K562 (cell line): ENCODE measurements at places on chromosomes 7 and 10.
A peak's percentile ranks its signal among the peaks of the same experiment; 100 is the strongest.

DNA sequence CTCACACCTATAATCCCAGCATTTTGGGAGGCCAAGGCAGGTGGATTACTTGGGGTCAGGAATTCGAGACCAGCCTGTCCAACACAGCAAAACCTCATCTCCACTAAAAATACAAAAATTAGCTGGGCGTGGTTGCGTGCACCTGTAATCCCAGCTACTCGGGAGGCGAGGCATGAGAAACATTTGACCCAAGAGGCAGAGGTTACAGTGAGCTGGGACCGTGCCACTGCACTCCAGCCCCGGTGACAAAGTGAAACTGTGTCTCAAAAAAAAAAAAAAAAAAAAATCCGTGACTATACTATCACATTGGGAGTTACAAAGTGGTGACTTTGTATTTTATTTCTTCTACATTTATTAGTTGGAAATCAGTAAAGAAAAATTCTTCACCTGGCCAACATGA is 101.2 kb downstream of the EPC1 start:
- no peak for DNase-seq

GRCh38 chr10:107206833-107207232 is 42.3 kb upstream of the SORCS1 start:
- DNase-seq = no peak

DNA sequence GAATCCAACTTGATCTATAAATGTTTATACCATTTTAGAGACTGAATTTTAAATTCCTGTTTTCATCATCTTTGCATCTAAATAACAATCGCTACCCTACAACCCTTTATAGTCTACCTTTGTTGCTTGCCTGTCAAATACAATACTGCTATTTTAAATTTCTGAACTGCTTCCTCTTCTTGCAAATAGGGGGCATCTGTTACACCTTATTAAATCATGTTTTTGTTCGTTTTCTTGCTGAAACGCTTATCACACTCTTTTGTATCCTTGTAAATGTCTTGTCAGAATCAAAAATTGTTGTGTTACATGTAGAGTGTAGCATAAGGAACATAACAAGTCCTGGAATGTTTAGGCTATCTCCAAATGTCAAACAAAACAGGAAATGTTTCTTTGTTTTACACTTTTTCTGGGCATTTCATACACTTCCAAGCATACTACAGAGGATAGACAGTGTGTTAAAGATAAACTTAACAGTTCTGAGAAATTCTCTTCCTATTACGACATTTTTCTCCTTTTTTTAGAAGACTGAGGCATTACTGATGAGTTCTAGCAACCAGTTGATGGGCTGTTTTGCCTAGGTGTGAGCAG is 281.3 kb downstream of the GPR158 start:
- DNase-seq = peak; percentile 14

DNA sequence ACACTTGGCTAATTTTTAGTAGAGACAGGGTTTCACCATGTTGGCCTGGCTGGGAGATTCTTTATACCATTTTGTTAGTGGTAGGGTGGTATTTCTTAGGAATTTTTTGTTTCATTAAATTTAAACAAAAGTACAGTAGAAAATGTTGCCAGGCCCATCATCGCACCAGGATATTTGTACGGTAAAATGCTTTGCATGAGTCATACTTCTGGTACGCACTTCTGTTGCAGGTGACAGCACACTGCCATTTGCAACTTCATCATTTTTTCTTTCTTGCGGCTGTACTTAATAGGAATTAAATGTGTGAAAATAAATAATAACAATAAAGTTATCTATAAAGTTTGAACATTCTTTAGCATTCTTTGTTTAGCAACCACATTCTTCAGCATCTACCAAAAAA is 195.6 kb downstream of the SKAP2 start:
- no peak for DNase-seq

DNA sequence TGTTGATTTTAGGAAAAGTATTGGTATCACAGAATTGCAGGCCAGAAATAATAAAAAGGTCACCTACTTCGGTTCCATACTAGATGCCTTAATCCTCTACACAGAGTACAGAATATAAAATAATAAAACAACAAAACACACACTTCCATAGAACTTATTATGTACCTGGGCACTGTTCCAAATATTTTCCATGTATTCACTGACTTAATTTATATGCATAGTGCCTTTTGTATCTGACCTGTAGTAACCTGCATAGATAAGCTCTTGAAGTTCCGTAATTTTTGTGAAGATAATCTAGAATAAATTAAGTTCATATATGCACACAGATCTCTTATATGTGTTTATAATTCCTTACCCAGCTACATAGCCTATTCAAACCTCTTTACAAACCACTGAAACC is 78.3 kb downstream of the RAPGEF5 start:
- no peak for DNase-seq

GRCh38 chr10:129970465-129971364 is 6.6 kb upstream of the EBF3 start:
- no peak for DNase-seq

- no peak for DNase-seq
Measured at GRCh38 chr10:99996671-99997648, 12.8 kb downstream of the DNMBP start.

DNA sequence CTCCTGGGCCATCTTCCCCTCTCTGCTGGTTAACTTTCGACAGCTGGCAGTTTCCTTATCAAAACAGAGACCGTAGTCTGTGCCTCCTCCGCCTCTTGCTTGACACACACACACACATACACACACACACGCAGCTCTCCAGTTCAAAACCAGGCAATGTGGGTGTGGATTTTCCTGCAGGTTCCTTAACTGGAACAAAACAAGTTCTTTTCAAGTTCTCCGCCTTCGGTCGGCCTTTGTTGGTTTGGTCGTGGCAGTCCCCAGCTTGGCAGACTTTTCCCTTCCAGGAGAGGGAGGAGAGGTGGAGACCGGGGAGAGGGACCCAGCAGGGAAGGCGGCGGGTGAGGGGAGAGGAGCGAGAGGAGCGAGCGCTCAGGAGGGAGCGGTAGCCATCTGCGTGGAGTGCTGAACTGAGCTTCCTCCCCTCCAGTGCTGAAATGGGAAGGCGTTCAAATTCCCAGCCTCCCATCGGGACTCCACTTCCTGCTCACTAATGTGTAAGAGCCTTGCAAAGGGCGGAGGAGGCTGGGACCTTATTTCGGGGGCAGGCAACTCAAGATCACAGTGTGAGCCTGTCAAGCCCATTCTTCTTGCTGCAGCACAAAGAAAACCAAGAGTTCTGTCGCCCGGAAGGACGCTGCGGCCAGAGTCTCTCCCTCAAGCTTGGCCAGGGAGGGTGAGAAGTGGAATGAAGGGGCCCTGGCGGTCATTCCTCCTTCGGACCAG is 120.6 kb downstream of the PRPF18 start:
- DNase-seq = peak; percentile 65

DNA sequence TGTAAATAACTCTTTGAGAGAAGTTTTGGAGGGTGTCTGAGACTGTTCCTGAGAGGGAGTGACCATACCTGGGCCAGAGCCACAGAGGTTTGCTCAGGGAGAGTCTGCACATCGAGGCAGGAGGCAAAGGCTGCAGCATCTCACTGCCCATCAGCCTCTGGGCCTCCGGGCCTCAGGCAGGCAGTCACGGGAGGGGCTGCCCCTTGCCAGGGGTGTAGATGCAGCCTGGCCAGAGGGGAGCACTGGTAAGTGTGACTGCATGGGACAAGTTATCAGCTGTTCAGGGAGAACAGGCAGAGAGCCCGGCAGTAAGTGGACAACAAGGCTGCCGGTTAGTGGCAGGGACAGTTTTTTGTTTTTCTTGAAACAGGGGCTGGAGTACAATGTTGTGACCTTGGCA is 55.9 kb downstream of the ZNF467 start:
- peak; percentile 4 for DNase-seq

GRCh38 chr10:76881477-76882220 is 756.0 kb downstream of the KCNMA1 start:
- no peak for DNase-seq

- DNase-seq = no peak
Measured at GRCh38 chr7:16963044-16963443, 81.3 kb upstream of the AGR3 start.

GRCh38 chr7:159191236-159191635 is 46.6 kb upstream of the VIPR2 start:
- no peak for DNase-seq

GRCh38 chr10:69839696-69840345 is 38.1 kb downstream of the COL13A1 start:
- no peak for DNase-seq

- DNase-seq = peak; percentile 88
Measured at GRCh38 chr7:98520356-98520951, 96.6 kb upstream of the NPTX2 start.

DNA sequence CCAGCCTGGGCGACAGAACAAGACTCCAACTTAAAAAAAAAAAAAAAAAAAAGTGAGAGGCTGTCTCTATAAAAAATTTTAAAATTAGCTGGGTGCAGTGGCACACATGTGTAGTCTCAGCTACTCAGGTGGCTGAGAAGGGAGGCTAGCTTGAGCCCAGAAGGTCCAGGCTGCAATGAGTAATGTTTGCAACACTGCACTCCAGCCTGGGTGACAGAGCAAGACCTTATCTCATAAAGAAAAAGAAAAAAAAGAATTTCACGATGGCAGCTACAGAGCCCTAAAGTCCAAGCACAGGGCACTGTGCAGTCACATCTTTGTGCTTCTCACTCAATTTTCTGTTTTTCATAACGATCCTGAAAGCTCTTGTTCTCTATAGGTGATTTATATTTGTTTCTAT is 209.5 kb upstream of the KCTD7 start:
- DNase-seq = no peak

- no peak for DNase-seq
Measured at GRCh38 chr10:3781468-3782145, 3.4 kb downstream of the KLF6 start.

GRCh38 chr10:123865350-123865749 is 26.3 kb downstream of the CPXM2 start:
- DNase-seq = no peak

DNA sequence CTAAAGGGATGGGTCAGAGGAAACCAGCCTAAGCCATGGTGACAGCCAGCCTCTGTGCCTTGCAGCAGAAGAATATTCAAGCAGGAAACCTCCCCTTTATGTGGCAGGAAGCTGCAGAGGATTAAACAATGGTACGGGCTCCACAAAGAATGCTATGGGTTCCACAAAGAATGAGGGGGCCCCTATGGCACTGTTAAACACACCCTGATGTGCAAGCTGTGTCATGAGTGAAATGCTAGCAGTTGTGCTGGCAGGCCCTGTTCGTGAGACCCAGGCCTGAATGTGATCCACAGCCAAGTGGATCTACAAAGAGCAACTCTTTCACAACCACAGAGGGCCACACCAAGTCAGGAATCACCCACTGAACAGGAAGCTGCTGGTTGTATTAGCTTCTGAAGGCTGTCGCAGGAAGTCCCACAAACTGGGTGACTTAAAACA is 68.9 kb downstream of the MYOF start:
- no peak for DNase-seq

DNA sequence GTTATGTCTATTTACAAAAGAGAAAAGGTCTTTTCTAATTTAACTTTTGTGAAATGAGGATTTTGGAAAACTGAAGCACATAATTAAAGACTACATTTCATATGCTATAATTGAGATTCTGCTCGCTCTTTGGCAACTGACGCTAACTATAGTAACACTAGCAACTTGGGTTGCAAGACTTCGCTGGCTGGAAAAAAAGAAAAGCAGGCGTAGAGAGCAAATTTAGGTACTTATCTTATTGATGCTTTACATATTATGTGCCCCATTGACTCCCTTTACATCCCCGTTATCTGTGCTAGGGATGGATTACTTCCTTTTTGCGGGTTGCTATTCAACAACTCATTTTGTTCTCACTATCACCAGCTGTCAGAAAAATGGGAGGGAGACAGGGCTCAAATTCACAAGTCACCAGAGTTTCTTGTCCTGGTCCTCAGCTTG is 10.5 kb downstream of the SEMA3C start:
- DNase-seq = no peak

- DNase-seq = peak; percentile 77
Measured at GRCh38 chr7:99365318-99366141, 9.0 kb upstream of the ARPC1B start.

DNA sequence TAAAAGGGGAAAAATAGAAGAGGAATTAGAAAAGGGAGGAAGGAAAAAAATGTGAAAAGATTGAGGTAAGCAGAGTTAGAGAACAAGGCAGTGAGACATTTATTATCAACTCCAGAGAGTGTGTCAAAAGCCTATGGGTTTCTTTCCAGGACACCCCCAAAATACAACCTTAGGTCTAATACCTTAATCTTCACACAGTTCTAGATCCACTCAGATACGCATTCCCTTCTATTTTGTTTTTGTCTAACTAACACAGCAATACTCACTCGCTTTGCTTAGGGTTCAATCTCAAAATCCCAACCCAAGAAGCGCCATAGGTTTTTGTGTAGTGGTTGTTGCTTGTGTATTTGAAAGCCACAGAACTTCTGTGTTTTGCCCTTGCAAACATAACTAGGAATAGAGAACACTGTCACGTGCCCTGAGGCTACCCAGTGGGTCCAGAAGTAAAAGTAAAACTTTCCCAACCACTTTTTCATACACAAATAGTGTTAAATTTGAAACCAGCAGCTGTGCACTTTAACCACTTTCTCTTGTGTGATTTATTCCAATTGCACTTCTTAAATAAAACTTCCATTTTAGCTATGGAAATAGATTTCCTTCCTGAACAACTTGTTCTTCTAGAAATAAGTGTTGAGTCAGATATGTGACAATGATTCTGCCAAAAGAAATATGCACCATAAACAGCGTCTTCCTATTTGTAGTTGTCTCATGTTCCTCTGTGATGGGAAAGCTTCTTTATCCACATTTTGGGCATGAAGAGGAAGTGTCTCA is 414.7 kb upstream of the GHITM start:
- no peak for DNase-seq

DNA sequence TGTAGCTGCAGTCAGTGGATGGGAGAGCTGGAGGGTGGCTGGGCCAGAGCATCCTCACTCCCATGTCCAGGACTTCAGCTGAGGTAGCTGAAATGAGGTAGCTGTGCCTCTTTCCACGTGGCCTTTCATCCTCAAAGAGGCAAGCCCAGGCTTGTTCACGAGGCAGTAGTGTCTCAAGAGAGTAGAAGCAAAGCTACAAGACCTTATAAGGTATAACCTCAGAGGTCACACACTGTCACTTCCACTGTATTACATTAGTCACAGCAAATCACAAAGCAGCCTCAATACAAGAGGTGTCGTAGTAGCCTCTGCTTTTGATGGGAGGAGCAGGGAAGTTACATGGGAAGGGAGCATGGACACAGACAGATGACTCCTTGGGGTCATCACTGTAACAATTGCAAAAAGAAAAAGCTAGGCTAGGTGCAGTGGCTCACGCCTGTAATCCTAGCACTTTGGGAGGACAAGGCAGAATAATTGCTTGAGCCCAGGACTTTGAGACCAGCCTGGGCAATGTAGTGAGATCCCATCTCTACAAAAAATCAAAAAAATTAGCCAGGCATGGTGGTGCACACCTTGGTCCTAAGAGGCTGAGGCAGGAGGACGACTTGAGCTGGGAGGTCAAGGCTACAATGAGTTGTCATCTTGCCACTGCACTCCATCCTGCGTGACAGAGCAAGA is 97.5 kb downstream of the SKIDA1 start:
- no peak for DNase-seq
